ENCODE measurements at places on chromosomes 3 and 15. TPM values are rescaled to one million over a fixed set of nuclear protein-coding genes. Genes with fewer than 3 reads are reported as not detected.
A peak's percentile ranks its signal among the peaks of the same experiment; 100 is the strongest.

DNA sequence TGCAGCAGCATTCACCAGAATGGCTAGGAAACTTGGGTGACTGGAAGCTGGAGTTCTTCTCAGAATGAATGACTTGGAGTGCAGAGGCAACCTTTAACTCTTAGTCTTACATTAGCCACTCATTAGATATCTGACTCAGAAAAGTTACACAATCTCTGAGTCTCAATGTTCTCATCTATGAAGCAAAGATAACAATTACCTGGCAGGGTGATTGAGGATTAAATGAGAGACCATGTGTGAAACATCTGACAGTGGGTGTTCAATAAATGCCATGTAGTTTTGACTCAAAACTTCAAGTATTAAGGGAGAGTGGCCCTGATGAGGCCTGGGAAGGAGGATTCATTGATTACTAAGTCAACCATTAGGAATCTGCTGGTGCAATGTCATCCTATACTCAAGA, 48.3 kb downstream of the MRPL3 start:
- no peaks in the 10 kb centered on the region for H3K4me1 ChIP-seq
- no peaks in the 10 kb centered on the region for H3K27me3 ChIP-seq
- no peak overlapping the region for H3K4me3 ChIP-seq
- H3K36me3 ChIP-seq, result no peaks in the 10 kb centered on the region
- DNase-seq, result no peak

Gene CLCN2
- 6.5 TPM for total RNA-seq

GRCh38 chr3:74599564-74599963, 14.9 kb downstream of the CNTN3 start:
- no peak overlapping the region for H3K4me3 ChIP-seq
- no peak overlapping the region for H3K27ac ChIP-seq
- no peaks in the 10 kb centered on the region for H3K4me1 ChIP-seq
- no peak for DNase-seq
- H3K27me3 ChIP-seq, result no peaks in the 10 kb centered on the region

DNA sequence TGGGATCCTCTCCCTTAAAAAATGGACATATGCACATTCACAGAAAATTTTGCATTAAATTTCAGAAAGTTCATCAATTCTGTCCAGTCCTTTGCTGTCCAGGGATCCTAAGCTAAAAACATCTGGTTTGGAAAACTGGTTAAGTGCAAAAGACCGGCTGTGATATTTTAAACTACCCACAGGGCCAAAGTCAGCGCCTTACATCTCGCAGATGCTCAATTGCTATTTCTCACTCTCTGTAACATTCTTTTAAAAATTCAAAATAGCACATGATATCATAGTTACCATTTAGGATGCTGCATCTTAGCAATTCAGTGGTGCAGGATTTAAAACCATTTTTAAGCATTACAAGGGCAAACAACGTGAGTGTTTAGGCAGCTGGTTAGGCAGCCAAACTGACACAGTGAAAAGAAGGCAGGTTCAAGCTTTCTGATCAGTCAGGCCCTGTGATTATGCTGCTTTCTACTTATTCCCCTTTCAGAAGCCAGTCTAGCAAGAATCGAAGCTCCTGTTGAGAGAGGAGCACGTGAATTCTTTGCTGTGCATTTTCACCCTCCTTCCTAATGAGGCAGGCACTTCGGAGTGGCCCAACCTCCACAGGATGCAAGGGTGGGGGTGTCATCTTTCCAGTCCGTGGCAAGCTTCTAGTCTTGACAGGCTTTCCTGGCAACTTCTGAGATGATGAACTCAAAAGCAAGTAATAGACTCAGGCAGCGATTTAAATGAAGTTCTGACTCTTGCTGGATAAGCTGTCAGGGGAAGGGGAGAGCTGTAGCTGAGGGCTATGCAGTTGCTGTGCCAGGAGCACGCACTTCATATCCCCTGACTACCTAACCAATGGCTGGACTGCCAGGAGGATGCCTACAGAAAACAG, 8.8 kb downstream of the PRICKLE2 start:
- no peaks in the 10 kb centered on the region for H3K36me3 ChIP-seq
- peak; percentile 62 for DNase-seq
- no peaks in the 10 kb centered on the region for H3K27me3 ChIP-seq

Gene ERICH6
- not detected for total RNA-seq

Gene CIB2
- total RNA-seq, result 4.0 TPM

DNA sequence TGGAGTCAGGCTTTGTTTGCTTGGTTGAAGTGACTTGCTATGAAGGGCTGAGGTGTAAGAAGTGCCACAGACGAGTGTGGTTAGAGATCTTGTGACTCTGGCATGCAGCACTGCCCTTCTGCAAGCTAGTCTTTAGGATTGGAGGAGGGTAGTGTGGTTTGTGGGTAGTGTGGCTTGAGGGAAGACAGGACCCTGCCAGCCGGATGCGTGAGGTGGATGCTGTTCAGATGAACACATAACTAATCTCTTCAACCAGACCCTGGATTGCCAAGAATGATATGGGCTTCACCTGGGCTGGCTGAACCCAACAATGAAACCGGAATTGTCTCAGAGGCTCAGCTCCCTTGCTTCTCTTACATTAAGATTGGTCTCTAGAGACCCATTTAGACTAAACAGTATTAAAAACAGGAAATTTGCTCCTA, 32.7 kb downstream of the STARD9 start:
- no peak overlapping the region for H3K27ac ChIP-seq
- no peaks in the 10 kb centered on the region for H3K27me3 ChIP-seq
- H3K4me1 ChIP-seq, result peaks cover 14% of the 10 kb centered on the region
- peak; percentile 65 for DNase-seq

- H3K36me3 ChIP-seq, result no peaks in the 10 kb centered on the region
- DNase-seq, result no peak
- no peaks in the 10 kb centered on the region for H3K4me1 ChIP-seq
- H3K4me3 ChIP-seq, result no peak overlapping the region
- no peak overlapping the region for H3K27ac ChIP-seq
Measured at GRCh38 chr3:193833592-193833991, 240.6 kb downstream of the OPA1 start.

GRCh38 chr3:177742273-177742672, 545.0 kb upstream of the TBL1XR1 start:
- no peak for DNase-seq
- no peak overlapping the region for H3K4me3 ChIP-seq
- no peaks in the 10 kb centered on the region for H3K36me3 ChIP-seq
- no peaks in the 10 kb centered on the region for H3K4me1 ChIP-seq

DNA sequence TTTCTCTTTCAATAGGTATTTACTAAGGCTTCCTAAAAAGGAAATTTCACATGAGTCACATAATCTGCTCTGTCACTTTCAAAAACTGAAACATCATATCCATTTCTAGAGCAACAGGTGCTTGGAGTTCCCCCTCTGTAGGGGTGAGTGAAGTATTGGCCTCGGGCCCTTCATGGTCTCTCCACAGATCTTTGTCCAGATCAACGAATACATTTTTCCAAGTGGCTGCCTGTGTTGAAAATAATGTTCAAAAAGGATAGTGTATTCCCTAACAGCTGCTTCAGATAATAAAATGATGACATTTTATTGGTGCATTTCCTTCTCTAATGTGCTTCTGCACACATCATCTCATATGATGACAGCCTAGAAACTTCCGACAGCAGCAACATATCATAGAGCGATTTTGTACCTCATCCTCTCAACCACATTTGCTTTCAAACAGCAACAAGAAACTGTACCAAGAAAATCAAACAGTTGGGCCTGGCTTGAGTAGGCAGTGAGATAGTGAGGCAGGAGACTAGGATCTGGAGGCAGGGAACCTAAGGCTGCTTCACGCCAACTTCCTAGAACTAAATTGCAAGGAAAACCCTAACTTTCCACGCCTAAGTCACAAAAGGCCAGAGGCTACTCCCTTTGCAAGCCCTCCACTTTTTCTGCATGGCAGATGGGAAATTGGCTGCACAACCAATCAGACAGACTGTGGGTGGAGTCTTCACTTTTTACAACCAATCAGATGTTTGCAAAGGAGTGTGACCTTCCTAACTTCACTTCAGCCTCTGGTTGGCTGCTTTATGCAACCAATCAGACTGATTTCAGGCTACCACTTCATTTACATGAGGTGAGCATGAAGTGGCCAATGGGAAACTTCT, 340.2 kb downstream of the LRRC3B start:
- no peak overlapping the region for H3K27ac ChIP-seq
- H3K36me3 ChIP-seq, result no peaks in the 10 kb centered on the region
- no peak overlapping the region for H3K4me3 ChIP-seq
- H3K27me3 ChIP-seq, result no peaks in the 10 kb centered on the region
- H3K4me1 ChIP-seq, result no peaks in the 10 kb centered on the region

All from endothelial cell of umbilical vein (primary cell).